Activated CD4-positive, alpha-beta T cell treated with anti-CD3 and anti-CD28 coated beads, Interleukin-2, amount 10 ng/mL, durations not matched to agents 7 days and 5 days (primary cell): ENCODE measurements at places on chromosomes 4 and X. TPM values are rescaled to one million over a fixed set of nuclear protein-coding genes. Genes with fewer than 3 reads are reported as not detected.

Gene AWAT2
- total RNA-seq, result not detected

Gene SPANXD
- not detected for total RNA-seq

DNA sequence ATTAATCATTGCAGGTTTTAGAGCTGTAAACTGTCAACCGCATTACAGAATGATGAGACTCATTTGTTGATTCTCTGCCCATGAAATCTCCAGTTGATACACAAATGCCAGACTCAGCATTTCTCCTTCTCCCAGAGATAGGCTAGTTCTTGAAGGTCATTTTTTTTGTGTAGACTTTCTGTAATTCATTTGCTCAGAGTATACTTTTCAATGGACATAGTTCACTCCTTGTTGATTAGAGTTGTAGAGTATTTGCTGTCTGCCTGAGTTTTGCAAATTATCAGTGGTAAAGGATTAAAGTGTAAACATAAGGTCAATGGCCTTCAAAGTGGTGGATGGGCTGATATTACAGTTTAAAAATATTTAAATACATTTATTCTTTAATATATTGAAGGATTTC lies 15.2 kb upstream of the ALB start:
- no peak for DNase-seq

Gene SHROOM2
- total RNA-seq, result not detected

GRCh38 chrX:42754603-42755002 lies 23.4 kb downstream of the PPP1R2C start:
- no peak for DNase-seq

Gene F8A3
- total RNA-seq, result 37.9 TPM

DNA sequence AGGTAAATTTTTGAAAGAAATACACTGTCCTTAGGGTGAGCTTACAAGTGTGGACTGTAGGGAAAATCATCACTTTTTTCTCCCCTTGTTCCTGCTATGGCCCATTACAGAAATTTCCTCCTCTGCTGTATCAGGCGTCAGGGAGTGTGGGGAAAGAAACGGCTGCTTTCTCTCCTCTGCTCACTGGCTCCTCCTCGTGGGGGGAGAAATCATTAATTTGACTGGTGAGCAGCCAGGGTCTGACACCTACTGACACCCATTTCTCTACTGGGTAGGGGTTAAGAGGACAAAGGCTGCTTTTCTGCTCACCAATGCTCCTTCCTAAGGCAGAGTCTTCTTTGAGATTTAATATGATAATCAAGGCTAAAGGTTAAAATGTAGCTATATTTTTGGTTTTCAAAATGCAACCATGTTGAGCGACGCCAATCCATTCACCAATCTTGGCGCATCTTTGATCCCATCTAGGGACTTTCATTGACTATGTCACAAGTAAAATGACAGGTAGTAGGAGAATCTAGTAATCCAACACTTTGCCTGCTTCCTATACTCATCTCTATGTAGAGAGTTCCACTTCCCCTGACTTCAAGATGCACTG lies 25.1 kb downstream of the SETD7 start:
- DNase-seq, result peak; percentile 70

Gene GYPE
- not detected for total RNA-seq

DNA sequence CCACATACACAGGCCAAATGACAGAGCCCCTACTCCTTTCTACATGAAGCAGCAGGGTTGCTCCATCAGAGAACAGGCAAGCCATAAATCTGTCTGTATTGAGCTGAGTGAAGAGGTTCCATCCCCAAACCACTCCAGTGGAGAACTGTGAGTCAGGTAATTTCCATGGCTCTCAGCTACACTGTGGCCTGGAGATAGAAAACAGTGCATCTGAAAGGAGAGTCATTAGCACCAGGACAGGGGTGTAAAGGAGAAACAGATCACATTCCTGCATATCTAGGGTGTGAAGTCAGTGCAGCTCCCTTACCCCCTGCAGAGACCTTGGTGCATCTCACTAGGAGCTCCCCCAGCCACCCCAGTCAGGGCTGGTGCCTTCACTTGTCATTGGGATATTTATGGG lies 314.7 kb downstream of the CHIC1 start:
- DNase-seq, result no peak

Gene ARMCX4
- 0.96 TPM for total RNA-seq

- no peak for DNase-seq
These were observed 164.4 kb upstream of the FTHL17 start for GRCh38 chrX:31236231-31236630.

- no peak for DNase-seq
These were observed at the start of gene UCHL1 for GRCh38 chr4:41256740-41257256. Gene UCHL1 (plus strand): TSS chr4:41256928. CDS start chr4:41256977, 49 bp downstream.

DNA sequence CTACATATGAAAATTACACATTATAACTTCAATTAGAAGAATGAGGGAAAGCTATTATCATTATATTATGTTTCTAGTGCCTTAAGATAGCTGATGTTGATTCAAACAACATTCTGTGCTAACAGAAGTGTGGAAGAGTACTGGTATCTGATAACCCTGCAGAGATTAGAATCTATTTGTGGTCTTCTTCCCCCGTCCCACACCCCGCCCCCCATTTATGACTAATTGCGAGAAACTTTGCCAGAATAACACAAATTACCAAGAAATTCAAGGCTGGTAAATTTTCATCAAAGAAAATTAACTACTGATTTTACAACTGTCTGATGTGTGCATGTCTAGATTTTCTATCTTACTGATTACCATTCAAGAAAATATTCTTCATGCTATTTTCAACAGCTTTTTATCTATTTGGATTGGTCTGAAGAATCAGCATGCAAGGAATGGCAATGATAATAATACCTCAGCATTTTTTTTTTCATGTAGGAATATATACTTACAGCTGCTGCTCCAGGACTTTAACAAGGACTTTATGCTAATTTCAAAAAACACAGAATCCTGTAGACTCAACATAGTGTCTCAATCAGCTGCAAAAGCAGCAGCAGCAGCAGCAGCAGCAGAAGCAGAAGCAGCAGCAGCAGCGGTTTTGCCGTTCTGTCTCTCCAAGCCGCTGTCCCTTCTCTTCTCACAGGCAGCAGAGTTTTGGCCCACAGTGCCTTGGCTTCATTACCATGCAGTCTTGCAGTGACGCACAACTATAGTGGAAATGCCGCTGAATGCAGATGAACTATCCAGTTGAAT lies 126.7 kb downstream of the FRYL start:
- DNase-seq, result no peak

DNA sequence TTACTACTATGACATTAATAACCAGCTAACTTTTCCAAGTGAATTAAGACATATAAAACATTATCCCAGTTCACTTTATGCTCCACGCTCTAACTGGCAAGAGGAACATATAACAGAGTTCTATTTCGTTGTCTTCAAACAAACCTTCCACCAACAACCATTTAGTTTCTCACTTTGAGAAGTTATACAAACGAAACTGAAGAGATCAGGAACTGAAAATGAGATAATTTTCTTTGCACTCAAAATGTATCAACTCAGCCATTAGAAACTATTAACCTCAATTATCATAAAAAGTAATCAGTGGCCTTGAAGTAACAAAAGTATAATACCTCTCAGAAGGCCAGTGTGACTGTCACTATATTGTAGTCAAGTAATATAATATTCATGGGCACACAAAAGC lies 70.1 kb downstream of the CHM start:
- DNase-seq, result no peak

- no peak for DNase-seq
These were observed 2.7 kb upstream of the AVPR2 start for GRCh38 chrX:153901753-153902140.

GRCh38 chrX:104117759-104118158 lies 5.4 kb downstream of the ZCCHC18 start:
- no peak for DNase-seq

DNA sequence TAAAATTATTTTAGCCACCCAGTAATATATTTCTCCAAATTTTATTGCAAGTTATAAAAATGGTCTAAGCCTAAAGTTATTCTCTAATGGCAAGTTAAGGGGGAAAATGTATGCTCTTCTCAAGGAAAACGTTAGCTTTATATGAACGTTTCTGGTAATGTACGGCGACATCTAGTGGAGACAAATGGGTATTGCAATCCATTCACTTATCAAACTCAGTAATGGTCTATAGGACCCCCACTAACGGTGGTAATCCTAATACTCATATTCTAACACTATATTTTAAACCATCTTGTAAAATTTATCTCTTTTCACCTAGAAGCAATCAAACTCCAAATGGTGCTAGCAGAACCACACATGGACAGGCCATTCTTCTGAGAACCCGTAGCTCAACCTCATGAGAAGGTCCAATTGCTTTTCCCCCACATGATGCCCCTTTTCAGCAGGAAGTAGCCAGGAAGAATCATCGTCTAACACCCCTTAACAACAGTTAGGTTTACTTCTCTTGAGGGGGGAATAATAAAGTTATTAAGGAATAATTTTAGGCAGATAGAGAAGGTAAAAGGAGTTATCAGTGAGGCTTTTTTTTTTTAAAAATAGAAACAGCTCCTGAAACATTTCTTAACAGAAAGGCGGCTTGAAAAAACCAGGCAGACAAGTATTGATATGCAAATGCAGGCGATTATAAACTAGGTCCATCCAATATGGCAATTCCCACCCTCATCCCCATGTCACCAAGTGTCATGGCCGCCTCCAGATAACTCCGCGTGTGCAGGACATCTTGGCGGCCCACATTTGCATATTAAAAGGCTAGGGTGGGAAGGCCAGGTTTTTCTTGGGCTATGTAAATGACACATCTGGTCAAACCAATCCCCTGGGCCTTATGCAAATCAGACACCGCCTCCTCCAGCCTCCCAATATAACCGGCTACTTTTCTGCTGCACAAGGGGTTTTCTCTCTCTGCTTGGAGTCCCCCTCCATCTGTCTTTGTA lies 35.0 kb downstream of the NUDT11 start:
- DNase-seq, result peak; percentile 13

Gene MAGEA6
- not detected for total RNA-seq

- no peak for DNase-seq
These were observed 17.5 kb upstream of the RHOH start for GRCh38 chr4:40179360-40179759.

Gene FUNDC1
- 12.8 TPM for total RNA-seq

GRCh38 chr4:1986578-1987210 lies 22.1 kb downstream of the NELFA start:
- DNase-seq, result no peak

DNA sequence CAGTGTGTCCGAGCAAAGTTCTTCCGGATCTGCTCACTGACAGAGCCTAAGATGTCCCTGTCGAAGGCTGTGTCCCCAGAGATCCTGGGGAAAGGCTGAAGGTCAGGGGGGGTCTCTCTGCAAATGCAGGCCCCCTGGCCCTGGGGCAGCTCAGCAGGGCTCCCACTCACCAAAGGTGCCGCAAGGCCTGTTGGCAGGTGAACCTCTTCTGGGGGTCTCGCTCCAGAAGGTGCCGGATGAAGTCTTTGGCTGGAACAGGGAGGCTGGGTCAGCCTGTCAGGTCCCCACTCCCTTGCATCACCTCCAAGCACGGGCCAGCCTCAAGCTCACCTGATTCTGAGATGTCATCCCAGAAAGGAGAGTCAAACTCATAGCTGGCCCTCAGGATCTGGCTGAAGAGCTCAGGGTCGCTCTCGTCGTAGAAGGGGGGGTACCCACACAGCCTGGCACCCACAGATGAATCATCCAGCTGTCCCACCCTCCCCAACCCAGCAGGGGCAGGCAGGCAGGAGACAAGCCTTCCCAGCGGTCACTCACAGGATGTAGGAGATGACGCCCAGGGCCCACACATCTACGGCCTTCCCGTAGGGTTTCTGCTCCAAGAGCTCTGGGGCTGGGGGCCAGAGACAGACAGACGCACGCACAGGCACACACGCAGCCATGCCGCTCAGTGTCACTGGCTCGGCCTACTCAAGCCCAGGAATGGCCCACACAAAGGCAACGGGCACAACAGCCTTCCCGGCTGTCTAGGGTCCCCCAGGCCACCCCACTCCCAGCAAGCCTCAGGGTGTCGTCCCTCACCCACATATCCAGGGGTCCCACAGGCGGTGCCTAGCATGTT lies 2.6 kb downstream of the PNCK start:
- no peak for DNase-seq

DNA sequence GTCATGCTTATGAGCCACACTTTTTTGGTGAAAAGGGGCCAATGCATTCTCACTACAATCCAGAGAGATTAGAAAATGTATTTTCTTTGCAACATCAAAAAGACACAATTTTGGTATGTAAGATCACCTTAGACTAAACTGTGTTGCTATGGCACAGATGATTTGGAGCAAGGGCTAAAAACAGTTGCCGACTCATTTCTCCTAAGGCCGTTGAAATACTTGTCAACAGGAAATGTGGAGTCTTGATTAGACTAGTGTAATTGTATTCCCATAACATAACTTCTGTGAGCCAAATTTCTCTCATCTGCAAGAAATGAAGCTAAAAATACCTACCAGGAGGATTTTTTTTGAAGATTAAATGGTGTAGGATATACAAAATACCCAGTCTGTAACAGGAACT lies 2547.7 kb downstream of the ARAP2 start:
- no peak for DNase-seq

GRCh38 chr4:10703156-10703555 lies 18.6 kb upstream of the CLNK start:
- no peak for DNase-seq

DNA sequence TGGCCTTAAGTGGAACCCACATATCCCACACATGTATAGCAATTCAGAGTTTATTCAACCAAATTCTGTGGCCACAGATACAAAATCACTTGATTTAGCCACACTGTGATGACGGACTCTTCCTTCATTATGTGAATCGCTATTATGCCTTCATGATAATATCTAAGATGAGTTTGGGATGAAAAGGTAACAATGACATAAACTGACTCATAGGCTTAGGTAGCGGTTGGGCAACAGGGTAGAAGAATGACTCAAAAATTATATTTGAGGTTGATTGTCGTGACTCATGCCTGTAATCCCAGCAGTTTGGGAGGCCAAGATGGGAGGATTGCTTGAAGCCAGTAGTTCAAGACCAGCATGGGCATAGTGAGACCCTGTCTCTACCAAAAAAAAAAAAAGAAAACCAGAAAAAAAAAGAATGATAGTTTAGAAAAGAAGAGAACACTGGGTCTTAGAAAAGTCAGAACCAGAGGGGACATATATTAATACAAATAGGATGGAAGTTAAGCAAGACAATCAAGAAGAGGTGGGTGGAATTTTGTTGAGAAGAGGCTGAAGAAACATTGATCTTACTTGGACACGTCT lies 70.4 kb upstream of the USP9X start:
- DNase-seq, result no peak

GRCh38 chr4:1887052-1887451 lies 15.9 kb downstream of the NSD2 start:
- no peak for DNase-seq

DNA sequence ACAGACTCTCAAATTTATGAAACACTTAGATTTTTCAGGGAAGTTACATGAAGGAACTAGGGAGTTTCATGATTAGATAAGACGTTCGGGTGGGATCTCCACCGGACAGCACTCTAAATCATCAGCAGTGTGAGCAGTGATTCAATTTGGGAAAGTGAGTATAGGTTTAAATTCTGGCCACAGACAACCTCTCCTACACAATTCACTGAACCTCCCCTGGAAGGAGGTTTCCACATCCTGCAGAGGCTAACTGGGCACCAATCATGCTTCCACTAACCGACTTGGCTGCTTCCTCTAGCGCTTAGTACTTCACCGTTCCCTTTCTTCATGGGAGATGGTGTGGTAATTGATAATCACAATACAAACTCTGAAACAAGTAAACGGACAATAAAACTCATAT lies 5.6 kb downstream of the CXCL9 start:
- no peak for DNase-seq

Gene TMPRSS11B
- not detected for total RNA-seq
